ENCODE measurements at places on chromosomes 13 and 19.

DNA sequence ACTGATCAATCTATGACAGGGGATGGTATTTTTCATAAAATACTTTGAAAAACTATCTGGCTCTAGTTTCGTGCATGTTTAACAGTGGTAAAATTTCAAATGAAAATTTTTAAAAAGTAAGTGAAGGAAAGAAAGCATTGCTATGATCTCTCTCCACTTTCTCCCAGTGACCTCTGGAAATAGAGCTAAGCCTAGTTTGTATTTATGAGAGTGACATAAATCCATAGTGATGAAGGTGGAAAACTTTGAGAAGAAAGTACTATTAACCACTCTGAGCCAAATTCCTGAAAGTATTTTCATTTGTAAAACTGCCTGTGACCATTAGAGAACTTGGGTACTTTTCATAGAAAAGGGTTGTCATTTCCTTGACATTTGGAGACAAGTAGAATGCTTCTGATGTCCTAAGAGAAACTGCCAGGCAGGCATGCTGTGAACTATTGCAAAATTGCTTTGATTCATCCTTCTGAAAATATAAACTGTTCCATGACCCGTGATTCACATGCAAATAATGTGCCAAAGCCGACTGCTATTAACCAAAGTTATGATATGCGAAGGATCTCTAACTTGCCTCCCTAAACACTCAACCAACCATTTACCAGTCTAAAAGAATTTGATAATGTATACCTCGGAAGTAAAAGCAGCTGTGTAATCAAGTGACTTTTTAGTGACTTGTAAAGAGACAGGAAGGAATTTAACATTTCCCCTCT lies 133.2 kb downstream of the VWA8 start:
- DNase-seq = no peak

DNA sequence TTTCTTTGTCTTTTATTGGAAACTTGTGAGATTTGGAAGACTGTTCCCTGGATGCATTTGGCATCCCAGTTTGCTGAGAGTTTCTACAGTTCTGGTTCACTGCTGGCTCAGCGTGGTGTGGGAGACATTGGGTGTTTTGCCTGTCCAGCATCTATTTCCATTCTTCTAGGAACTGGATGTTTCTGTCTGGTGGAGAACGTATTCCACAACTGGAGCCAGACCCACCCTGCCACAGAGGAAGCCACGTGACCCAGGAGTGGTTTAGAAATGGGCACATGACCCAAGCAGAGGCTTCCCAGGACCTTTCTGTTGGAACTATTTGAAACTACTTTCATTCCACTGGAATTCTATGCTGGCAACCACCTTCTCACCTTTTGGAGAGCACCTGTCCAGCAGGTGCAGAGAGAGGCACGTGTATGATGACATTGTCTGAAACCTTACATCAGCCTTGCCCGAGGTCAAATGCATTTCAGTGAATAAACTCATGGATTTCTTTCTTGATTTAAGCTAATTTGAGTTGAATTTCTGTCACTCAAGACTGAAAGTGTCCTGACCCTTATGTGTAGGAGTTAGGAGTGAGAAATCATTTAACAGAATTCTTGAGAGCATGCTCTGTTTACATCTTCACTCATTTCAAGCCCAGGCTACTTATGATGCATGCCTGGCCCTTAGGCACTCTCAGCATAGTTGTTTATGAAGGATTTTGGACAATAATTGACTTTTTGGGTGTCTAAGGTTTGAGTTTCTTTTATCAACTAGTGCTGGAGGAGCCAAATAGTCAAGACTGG lies 121.8 kb downstream of the AKAP11 start:
- no peak for DNase-seq

DNA sequence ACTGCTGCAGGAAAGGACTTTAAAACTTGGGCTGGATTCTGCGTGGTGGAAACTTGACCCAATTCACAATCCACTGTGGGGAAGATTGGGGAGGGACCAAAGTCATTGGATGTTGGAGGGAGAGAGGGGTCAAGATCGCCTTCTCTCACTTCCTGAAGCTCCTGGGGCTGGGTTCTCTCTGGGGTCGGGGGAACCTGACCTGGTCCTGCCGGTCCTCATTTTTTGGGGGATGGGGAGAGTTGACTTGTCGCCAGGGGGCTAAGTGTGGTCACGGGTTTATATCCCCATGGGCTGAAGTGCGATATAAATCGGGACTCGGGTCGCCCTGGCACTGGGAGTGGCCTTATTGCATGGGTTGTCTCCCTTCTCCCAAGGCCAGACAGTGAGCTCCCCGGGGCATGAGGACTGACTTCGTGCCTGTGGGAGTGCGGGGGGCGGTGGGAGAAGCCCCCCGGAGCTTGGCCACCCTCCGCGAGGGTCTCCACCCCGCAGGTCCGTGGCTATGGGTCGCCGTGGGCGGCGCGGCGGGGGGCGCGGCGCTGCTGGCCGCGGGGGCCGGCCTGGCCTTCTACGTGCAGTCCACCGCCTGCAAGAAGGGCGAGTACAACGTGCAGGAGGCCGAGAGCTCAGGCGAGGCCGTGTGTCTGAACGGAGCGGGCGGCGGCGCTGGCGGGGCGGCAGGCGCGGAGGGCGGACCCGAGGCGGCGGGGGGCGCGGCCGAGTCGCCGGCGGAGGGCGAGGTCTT lies 6.3 kb downstream of the ICAM5 start:
- DNase-seq = no peak

DNA sequence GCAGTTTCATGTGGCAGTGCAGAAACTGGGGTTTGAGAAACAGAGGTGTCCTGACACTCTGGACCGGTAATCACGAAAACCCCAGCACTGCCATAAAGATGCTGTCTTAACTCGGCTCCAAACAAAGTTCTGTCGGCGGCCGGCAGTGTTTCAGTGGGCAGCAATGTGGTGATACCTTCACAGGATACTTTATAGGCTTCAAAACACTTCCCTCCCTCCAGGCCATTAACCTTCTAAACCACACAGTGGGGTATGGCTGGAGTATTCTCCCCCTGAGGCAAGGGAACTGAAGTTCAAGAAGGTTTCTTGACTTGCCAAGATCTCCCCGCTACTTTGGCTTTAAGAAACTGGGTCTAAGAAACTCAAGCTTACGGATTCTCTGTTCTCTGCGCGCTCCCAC lies 1.1 kb downstream of the RUBCNL start:
- no peak for DNase-seq

GRCh38 chr13:108958013-108958376 lies 328.6 kb downstream of the MYO16 start:
- DNase-seq = no peak

DNA sequence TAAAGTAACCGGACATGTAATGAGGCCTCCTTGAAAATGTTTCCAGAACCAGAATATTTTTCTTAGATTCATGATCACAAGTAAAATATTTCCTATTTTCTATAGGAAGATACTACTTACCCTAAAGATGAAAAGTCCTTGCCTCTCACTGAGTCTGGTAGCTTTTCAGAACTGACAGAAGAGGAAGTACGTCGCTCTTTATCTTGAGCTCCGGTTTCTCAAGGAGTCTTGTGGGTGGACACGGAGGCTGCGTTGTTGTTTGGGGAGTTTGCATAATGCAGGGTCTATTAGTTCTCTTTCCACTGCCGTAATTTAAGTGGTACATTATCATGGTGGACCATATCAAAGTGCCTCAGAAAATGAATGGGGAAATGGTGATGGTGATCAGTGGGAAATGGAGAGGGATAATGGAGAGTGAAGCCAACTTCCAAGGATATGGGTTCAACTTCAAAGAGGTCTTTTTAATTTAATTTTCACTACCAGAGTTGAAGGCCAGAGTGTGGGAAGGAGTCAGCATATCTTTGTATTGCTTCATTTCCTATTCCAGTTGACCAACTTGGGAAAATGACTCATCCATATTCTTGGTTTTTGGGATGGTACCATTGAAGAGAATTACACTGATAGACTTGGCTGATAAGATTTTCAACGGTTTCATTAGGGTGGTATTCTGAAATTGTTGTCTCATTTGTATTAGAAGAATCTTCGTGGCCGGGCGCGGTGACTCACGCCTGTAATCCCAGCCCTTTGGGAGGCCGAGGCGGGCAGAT lies 23.4 kb downstream of the MBD3L2B start:
- DNase-seq = no peak

DNA sequence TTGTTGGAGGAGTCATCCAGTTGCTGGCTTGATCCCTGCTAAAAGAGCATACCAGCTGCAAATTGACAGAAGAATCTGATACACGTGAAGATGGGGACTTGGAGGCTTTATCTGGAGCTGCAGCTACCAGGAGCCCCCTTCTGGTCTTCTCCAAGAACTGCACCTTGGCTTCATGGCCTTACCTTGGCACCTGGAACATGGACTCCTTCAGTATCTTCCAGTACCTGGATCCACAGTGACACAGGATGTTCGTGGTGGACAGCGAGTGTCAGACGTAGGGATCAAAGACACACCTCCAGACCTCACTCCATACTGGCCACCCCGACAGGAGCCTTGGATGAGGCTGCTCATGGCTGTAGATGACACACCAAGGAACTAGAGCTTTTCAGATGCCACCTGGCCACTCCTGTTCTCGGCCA lies 9.9 kb upstream of the ACSBG2 start:
- DNase-seq = peak; percentile 31
